GM18507 (cell line): ENCODE measurements at places on chromosomes 2 and 18.

- no peak for DNase-seq
These were observed 615 bp upstream of the CCNT2 start for GRCh38 chr2:134917888-134918525.

- no peak for DNase-seq
These were observed 1221.6 kb upstream of the NRXN1 start for GRCh38 chr2:52253416-52253980.

GRCh38 chr2:131022731-131023130 lies 70.5 kb downstream of the FAM168B start:
- no peak for DNase-seq

- DNase-seq, result no peak
These were observed 17.2 kb downstream of the UGGT1 start for GRCh38 chr2:128108166-128108565.

DNA sequence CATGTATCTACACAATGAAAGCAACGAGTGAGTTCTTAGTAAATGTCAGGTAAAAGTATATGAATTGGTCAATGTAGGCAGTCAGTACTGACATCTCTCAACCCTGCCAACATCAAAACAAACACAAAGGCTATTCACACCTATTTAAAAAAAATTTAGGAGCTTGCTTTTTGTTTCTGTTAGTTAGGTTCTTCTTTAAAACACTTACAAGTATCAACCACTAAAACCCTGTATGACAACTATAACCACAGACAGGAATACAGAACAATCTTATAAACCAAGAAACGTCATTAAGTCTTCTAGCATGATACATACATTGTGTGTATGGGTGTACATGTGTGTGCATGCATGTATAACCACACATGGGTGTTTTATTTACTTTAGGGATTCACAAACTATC lies 131.0 kb downstream of the TCF4 start:
- DNase-seq, result no peak

DNA sequence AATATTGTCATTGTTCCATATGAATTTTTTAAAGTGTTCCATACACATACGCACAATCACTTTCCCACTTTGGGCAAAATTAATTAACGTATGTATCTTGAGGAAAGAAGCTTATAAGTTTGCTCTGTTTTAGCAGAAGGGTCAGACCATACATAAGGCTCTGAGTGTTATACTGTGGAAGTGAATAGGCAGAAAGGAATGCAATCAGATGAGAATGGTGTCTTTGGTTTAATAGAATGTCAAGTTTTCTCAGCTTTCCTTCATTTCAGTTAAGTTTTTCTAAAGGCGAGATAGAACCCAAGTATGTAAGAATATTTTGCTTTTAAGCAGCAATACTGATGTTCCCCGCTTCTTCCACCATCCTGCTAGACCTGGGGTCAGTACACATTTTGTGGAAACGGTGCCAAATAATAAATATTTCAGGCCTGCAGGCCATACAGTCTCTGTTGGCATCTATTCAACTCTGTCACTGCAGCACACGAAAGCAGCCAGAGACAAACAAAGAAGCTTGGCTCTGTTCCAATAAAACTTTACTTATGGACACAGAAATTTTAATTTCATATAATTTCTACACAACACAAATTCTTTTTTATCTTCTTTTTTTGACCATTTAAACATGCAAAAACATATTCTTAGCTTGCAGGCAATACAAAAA lies 100.6 kb downstream of the UPP2 start:
- no peak for DNase-seq

- no peak for DNase-seq
These were observed 88.0 kb downstream of the SS18 start for GRCh38 chr18:26002375-26002910.
